Bronchial epithelial cell (primary cell): ENCODE measurements at places on chromosomes 4 and X. TPM values are rescaled to one million over a fixed set of nuclear protein-coding genes. Genes with fewer than 3 reads are reported as not detected.

Gene S100P
- total RNA-seq = 641 and 928 TPM in 2 replicates

DNA sequence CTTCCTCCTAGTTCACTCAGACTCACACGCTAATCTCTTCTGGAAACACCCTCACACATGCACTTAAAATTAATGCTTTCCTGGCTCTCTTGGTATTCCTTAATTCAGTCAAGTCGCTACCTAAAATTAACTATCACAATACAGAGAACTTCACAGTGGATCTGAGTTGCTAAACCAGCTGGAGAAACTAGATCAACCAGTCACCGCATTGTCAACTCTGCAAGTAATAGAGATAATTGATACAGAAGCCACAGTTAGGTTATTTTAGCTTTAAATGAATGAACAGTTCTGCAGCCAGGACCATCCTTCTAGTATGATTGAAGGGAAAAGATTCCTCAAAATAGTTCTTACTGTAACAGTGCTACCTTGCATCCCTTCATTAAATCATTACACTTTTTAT is 6.0 kb upstream of the TBC1D9 start:
- no peak for DNase-seq

Gene F8A2
- 0.79 TPM in 1 of 2 replicates, not detected in the other for total RNA-seq

Gene ZMAT1
- total RNA-seq = under 0.01 and 0.13 TPM in 2 replicates

DNA sequence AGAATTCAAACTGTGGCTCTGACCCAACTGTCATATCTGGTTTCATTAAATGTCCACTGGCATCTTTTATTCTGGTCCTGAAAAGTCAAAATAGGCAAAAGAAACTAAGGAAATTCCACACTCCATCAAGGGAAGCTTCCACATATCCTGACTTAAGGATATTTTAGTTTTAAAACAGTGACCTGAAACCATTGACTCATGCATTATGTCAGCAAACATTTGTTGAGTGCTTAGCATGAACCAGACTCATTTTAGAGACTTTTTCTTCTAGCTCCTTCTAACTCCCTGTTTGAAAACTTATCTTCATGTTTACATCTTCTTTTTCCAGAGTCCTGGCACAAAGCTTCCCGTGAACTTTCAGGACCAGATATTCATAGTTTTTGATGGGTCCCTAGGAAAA is 6.9 kb upstream of the CXCL1 start:
- peak; percentile 60 for DNase-seq

Gene AIFM1
- total RNA-seq = 23.8 and 26.6 TPM in 2 replicates

GRCh38 chr4:164621886-164622521 is 131.9 kb upstream of the SMIM31 start:
- DNase-seq = peak; percentile 78

- DNase-seq = no peak
Observed at GRCh38 chr4:130636486-130636885, 1540.5 kb downstream of the C4orf33 start.

GRCh38 chr4:163132469-163133218 is 34.0 kb downstream of the NAF1 start:
- DNase-seq = no peak
